ENCODE measurements at places on chromosomes 16 and 17. TPM values are rescaled to one million over a fixed set of nuclear protein-coding genes. Genes with fewer than 3 reads are reported as not detected.

Gene TP53TG3B
- not detected for total RNA-seq

Gene SLC16A5
- 9.0 TPM for total RNA-seq

Gene SPNS2
- 3.5 TPM for total RNA-seq

Gene SLC35G6
- total RNA-seq: not detected

Gene MT1H
- not detected for total RNA-seq

DNA sequence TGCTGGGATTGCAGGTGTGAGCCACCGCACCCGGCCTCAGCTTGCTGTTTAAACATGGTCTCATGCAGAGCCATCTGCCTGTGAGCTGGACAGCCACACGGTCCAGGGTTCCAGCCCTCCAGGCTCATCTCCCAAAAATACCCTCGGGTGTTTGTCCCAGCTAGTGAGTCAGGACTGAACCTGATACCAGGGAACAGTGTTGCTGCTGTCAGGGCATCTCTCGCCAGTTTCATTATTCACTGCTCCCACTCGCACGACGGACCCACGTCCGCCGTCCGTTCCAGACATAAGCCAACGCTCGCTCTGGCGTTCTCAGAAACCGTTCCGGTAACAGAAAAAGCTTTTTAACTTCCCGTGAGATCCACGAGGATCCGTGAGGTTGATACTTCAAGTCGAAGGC is 77.6 kb downstream of the NXN start:
- H3K4me3 ChIP-seq: peak overlapping the region; percentile 63
- H3K36me3 ChIP-seq: no peaks in the 10 kb centered on the region
- H3K27me3 ChIP-seq: no peaks in the 10 kb centered on the region
- H3K27ac ChIP-seq: peak overlapping the region; percentile 98

DNA sequence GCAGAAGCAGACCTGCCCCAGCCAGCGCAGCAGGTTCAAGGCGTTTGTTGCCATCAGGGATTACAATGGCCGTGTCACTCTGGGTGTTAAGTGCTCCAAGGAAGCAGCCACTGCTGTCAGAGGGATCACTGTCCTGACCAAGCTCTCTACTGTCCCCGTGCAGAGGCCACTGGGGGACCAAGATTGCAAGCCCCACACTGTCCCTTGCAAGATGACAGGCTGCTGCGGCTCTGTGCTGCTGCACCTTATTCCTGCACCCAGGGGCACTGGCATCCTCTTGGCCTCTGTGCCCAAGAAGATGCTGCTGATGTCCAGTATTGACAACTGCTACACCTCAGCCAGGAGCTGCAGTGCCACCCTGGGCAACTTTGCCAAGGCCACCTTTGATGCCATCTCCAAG is 27.7 kb downstream of the ATPAF2 start:
- no peaks in the 10 kb centered on the region for H3K4me1 ChIP-seq
- no peak for DNase-seq
- H3K27ac ChIP-seq: no peak overlapping the region
- no peak overlapping the region for H3K4me3 ChIP-seq

GRCh38 chr17:72394531-72394930 is 273.7 kb downstream of the SOX9 start:
- no peaks in the 10 kb centered on the region for H3K27me3 ChIP-seq
- H3K4me1 ChIP-seq: no peaks in the 10 kb centered on the region
- no peak overlapping the region for H3K27ac ChIP-seq
- no peaks in the 10 kb centered on the region for H3K36me3 ChIP-seq

DNA sequence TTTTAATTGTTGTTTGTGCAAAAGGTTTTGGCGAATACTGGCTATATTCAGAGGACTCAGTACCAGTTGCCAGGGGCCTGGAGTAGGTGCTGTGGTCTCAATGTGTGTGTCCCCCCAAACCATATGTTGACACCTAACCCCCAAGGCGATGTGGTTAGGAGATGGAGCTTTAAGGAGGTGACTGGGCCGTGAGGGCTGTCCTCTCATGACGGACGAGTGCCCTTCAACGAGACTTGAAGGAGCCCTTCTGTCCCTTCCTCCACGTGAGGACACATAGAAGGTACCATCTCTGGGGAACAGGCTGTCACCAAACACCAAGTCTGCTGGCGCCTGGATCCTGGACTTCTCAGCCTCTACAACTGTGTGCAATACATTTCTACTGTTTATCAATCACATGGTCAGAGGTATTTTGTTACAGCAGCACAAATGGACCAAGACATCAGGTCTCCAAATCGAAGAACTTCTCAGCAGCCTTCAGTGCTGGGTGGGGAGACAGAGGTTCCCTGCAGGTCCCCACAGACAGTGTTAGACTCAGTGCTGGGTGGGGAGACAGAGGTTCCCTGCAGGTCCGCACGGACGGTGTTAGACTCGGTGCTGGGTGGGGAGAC is 24.8 kb upstream of the METRNL start:
- no peak overlapping the region for H3K4me3 ChIP-seq
- no peak overlapping the region for H3K27ac ChIP-seq
- H3K4me1 ChIP-seq: peaks cover 25% of the 10 kb centered on the region
- no peaks in the 10 kb centered on the region for H3K36me3 ChIP-seq
- H3K27me3 ChIP-seq: no peaks in the 10 kb centered on the region

DNA sequence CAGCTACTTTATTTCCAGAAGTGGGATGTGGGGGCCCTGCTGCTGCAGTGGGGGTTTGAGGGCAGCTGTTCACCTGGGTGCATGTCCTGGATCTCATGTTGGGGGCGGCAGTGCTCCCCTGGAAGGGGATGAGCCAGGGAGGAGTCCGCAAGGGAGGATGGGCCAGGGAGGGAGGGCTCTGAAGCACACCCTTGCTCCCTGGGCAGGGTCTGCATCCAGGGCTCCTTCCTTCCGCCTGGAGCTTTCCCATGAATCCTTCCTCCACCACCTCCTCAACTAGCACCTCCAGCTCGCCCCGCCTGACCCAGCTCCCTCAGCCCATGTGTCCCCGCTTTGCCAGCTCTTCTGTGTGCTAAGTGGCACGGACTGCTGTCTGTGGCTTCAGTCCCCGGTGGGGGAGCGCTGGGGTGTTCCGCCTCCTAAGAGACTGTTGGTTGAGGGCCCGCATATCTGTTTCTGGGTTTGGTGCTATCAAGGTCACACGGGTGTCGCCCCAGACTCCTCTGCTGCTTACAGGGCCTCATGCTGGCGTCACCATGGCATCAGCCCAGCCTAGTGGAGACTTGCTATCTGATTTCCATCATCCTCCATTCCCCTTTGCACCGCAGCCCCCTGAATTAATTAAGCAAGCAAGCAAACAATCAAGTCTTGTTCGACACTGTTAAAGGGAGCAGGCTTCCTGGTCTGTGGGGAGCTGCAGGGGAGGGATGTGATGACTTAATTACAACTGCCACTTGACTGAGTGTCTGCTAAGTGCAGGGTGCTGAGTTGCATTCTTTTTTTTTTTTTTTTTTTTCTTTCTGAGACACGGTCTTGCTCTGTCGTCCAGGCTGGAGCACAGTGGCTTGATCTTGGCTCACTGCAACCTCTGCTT is 71.8 kb downstream of the PRKCA start:
- H3K27ac ChIP-seq: no peak overlapping the region
- H3K4me3 ChIP-seq: no peak overlapping the region
- H3K36me3 ChIP-seq: no peaks in the 10 kb centered on the region

GRCh38 chr16:11560701-11561453 is 25.8 kb downstream of the LITAF start:
- no peaks in the 10 kb centered on the region for H3K27me3 ChIP-seq
- peaks cover 12% of the 10 kb centered on the region for H3K4me1 ChIP-seq
- H3K27ac ChIP-seq: peak overlapping the region; percentile 55
- DNase-seq: peak; percentile 70
- H3K36me3 ChIP-seq: no peaks in the 10 kb centered on the region
- H3K4me3 ChIP-seq: no peak overlapping the region

- DNase-seq: no peak
- H3K36me3 ChIP-seq: no peaks in the 10 kb centered on the region
- peak overlapping the region; percentile 36 for H3K27ac ChIP-seq
- peaks cover 36% of the 10 kb centered on the region for H3K4me1 ChIP-seq
These were observed 18.7 kb downstream of the HLF start for GRCh38 chr17:55283256-55283965.

GRCh38 chr17:79777120-79777893 is 641 bp upstream of the CBX2 start:
- peak overlapping the region; percentile 61 for H3K4me3 ChIP-seq
- no peaks in the 10 kb centered on the region for H3K36me3 ChIP-seq
- H3K27ac ChIP-seq: no peak overlapping the region
- peaks cover 5% of the 10 kb centered on the region for H3K4me1 ChIP-seq
- peaks cover 28% of the 10 kb centered on the region for H3K27me3 ChIP-seq

DNA sequence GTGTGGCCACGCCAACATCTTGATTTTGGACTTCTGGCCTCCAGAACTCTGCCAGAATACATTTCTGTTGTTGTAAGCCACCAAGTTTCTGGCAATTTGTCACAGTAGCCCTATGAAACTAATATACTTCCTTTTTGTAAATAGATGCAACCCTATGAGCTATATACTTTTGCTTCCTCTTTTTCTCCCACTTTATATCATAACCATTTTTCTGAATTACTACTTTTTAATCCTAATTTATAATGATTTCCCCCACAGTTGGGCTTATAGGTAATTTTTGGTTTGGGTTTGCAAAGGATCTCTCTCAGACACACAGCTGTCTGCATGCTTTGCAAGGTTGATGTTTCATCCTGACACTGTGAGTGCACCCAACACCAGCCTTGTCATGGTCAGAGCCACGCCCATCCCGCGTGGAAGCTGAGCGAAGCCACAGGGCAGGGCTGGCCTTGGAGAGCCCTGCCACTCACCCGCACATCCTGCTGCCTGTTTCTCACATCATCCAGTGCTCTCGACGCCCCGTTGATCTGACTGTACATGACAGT is 5.8 kb downstream of the TRIM25 start:
- H3K4me1 ChIP-seq: peaks cover 30% of the 10 kb centered on the region
- peak overlapping the region; percentile 10 for H3K27ac ChIP-seq
- no peak overlapping the region for H3K4me3 ChIP-seq
- H3K36me3 ChIP-seq: peaks cover 57% of the 10 kb centered on the region
- H3K27me3 ChIP-seq: no peaks in the 10 kb centered on the region

DNA sequence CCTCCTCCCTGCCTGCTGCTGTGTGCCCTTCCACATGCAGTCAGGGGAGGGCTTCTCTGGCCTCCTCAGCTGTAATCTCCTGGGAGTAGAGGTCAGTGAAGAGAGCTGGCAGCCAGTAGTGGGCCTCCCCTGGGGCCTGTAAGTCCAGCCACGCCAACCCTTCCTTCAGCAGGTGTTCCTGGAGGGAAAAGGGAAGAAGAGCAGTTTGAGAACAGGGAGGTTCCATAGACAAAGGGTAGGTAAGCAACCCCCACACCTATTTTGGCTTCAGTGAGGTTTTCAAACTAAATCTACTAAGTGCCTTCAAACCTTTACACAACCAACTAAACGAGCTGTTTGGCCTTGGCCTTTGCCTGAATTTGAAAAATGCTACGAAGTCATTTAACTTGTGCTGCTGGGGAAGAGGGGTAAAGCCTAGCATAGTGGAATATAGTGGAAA is 14.2 kb downstream of the SNF8 start:
- DNase-seq: no peak
- peaks cover 24% of the 10 kb centered on the region for H3K36me3 ChIP-seq
- H3K4me1 ChIP-seq: peaks cover 6% of the 10 kb centered on the region
- no peak overlapping the region for H3K27ac ChIP-seq

GRCh38 chr16:56295059-56295665 is 103.9 kb downstream of the GNAO1 start:
- H3K4me1 ChIP-seq: peaks cover 10% of the 10 kb centered on the region
- no peak overlapping the region for H3K4me3 ChIP-seq
- no peaks in the 10 kb centered on the region for H3K27me3 ChIP-seq
- no peaks in the 10 kb centered on the region for H3K36me3 ChIP-seq
- no peak for DNase-seq

DNA sequence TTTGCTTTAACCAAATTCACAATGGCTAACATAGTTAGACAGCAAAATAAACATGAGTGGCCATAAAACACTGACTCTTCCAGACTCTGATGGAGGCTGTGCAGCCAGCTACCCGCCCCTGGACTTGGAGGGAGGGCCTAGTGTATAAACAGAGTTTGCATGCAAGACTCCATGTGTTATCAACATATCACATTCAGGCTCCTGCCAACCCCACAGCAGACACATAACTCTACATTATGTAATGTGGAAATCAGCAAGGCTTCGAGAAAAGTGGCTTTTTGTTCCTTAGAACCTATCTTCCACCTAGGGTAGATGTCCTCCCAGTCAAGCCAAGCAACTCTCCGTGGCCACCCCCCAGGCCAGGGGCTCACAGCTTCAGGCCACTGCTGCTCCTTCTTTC is 19.3 kb upstream of the SOX9 start:
- no peaks in the 10 kb centered on the region for H3K36me3 ChIP-seq
- no peak overlapping the region for H3K27ac ChIP-seq

- peaks cover 10% of the 10 kb centered on the region for H3K27me3 ChIP-seq
- H3K4me3 ChIP-seq: no peak overlapping the region
- peaks cover 12% of the 10 kb centered on the region for H3K4me1 ChIP-seq
- no peaks in the 10 kb centered on the region for H3K36me3 ChIP-seq
- H3K27ac ChIP-seq: no peak overlapping the region
- no peak for DNase-seq
These were observed 18.8 kb upstream of the TIMP2 start for GRCh38 chr17:78944026-78944425.

DNA sequence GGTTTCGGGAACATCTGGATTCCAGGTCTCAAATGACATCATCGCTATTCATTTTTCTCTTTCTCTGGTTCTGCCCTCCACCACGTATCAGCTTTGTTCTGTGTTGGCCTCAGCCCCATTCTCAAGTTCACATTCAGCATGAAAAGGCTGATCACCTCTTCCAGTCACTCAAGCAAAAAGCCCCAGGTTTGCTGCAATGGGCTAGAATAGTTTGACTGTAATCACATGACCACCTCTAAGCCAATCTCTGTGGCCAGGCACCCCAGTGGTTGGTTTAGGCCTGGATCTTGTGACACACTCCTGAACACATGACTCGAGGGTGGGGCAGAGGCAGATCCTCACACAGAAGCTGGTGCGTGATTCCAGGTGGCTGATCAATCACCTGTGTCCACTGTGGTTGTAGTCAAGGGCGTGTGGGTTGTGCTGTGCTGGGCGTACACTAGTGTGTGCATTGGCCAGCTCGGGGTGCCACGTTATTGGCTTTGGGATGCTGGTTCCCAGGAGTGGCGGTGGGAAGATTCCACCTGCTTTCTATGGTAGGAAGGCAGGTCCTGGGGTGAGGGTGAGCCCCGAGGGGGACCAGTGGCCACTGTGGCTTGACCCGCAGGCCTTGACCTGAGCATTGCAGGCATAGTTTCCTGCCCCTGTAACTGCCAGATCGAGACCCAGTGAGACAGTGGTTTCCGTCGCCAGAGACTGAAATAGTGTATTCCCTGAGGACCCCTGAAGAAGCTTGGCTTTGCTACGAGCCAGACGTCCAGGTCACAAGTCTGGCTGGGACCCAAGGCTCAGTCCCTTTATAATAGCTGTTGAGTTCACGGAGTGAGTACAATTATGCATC is 12.0 kb downstream of the EEF2K start:
- peak overlapping the region; percentile 96 for H3K27ac ChIP-seq
- H3K36me3 ChIP-seq: no peaks in the 10 kb centered on the region
- peak; percentile 55 for DNase-seq
- H3K27me3 ChIP-seq: no peaks in the 10 kb centered on the region
